NT2/D1 (cell line): ENCODE measurements at places on chromosomes 7 and 10.

DNA sequence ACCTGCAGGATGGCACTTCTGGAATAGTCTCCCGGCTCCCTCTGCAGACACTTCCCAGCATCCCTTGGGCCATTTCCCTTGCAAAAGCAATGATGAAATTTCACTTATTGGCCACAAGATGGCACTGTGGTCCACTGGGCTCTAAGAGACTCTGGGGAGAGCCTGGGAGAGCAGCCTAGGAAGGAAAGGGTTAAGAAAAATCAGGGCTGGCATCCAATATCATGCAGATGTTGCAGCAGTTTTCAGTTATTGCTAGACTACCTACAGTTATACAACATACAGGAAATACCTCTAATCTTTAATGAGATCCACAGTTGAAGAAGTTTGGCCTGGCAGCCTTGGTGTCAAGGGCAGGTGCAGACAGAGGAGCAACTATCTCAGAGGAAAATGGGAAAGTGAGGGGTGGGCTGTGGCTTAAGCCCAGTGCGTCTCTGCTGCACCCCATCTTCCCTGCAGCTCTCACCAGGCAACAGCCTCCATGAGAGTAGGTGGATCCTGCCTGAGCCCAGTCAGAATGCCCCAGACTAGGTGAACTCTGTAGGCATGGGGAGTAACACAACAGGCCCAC lies 100.2 kb upstream of the PRSS58 start:
- DNase-seq: peak; percentile 81

DNA sequence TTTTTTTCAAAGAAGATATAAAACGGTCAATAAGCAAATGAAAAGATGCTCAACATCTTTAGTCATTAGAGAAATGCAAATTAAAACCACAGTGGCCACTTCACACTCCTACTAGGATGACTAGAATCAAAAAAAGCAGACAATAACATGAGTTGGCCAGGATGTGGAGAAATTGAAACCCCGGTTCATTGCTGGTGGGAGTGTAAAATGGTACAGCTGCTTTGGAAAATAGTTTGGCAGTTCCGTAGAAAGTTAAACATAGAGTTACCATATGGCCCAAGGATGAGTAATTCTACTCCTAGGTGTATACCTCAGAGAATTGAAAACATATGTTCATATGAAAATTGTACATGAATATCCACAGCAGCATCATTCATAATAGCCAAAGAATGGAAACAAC lies 573.3 kb downstream of the GALNT17 start:
- DNase-seq: no peak

GRCh38 chr10:74738985-74739567 lies 87.3 kb upstream of the KAT6B start:
- no peak for DNase-seq

- DNase-seq: no peak
These were observed 27.0 kb upstream of the TOMM7 start for GRCh38 chr7:22849662-22850061.

DNA sequence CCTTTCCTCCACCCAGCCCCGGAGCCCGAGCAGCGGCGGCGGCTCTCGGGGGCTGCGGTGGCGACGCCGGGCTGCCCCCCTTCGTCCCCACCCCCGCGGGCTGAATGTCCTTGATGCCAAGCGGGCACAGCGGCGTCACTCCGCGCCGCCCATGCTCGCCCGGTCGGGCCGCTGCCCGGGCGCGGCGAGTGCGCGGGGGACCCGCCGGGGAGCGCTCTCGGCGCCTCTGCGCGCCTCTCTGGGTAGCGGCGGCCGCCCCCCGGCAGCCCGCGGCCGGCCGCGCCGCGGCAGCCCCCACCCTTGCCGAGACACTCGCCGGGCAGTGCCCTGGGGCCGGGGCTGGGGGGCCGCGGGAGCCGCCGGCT lies 433 bp upstream of the PLXNA4 start:
- DNase-seq: no peak

- DNase-seq: no peak
These were observed 71.8 kb downstream of the OSBPL3 start for GRCh38 chr7:24908166-24908565.

DNA sequence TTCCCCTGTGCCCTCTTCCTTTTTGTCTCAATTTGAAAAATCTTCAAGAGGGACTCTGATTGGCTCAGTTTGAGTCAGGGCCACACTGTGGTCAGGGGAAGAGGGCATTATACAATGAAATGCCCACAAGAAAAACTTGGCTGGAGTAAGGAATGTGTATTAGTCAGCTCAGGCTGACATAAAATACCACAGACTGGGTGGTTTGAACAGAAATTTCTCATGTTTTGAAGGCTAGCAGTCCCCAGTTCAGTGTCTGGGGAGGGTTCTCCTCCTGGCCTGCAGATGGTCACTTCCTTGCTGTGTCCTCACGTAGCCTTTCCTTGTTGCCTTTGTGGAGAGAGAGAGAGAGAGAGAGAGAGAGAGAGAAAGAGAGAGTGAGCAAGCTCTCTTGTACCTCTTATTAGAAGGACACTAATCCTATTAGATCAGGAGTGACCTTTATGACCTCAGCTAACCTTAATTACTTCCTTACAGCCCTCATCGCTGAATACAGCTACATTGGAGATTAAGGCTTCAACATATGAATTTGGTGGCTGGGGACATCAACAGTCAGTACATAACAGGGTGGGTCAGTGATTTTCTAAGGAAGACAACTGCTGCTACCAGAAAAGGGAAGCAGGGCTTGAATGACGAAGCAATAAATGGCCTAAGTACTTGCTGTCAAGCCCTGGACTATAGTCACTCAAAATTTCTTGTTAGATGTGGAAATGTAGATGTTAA lies 25.8 kb upstream of the FAM13C start:
- DNase-seq: no peak
